ENCODE measurements at places on chromosomes 4 and X.

GRCh38 chrX:123859409-123859845, 426 bp upstream of the XIAP start:
- no peak for DNase-seq

- peak; percentile 38 for DNase-seq
Observed at GRCh38 chr4:89482251-89482650, 174.7 kb upstream of the GPRIN3 start.

DNA sequence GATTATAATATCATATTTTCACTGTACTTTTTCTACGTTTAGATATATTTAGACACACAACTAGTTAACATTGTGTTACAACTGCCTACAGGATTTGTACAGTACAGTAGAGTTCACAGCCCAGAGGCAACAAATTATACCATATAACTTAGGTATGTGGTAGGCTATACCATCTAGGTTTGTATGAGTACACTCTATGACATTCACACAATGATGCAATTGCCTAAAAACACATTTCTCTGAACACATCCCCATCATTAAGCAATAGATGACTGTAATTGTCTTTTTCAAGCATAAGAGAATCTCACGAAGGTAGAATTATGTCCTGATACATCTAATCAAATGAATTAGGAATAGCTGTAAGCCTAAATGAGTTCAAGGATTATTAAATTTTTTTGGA, 12.3 kb upstream of the TIGD2 start:
- DNase-seq = no peak

- no peak for DNase-seq
Observed at GRCh38 chrX:72100824-72101351, 30.8 kb downstream of the RTL5 start.

GRCh38 chr4:147863808-147864472, 132.1 kb downstream of the ARHGAP10 start:
- no peak for DNase-seq

GRCh38 chrX:110276778-110277177, 41.1 kb downstream of the AMMECR1 start:
- no peak for DNase-seq

- peak; percentile 21 for DNase-seq
Observed at GRCh38 chrX:39337451-39337850, 536.2 kb downstream of the MID1IP1 start.

DNA sequence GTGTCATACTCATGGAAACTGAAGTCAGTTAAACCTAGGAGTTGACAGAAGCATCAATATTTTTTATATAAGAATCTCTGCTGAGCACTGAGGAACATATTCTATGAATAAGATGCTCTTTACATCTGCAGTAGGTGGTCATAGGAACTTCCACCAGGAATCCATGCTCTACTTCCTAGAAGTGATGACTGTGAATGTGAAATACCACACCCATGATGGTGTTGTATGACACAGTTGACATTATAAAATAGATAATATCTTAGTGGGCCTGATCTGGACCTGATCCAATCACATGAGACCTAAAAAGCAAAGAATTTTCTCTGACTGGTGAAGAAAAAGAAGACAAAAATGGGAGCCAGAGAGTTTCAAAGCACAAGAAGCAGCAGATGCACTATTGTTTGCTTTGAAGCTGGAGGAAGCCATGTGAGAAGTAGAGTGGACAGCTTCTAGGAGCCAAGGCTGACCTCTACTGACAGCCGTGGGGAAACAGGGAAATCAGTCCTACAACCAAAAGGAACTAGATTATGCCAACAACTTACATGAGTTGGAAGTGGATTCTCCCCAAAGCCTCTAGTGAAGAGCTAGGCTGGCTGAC, 68.6 kb upstream of the HS3ST1 start:
- DNase-seq = peak; percentile 32

- no peak for DNase-seq
Observed at GRCh38 chr4:184805462-184806228, 20.1 kb downstream of the ACSL1 start.

DNA sequence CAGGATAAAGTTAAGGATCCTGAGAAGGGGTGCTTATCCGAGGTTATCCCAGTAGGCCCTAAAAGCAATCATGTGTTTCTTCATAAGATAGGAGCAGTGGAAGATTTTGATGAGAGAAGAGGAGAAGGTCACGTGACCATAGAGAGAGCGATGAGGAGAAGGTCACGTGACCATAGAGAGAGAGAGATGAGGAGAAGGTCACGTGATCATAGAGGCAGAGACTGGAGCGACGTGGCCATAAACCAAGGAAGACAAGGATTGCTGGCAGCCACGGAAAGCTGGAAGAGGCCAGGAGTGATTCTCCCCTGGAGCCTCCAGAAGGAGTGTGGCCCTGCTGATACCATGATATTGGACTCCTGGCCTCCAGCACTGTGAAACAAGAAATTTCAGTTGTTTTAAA, 38.4 kb upstream of the ZNF518B start:
- DNase-seq = no peak

- no peak for DNase-seq
Observed at GRCh38 chr4:153137159-153137558, 67.1 kb upstream of the TRIM2 start.

GRCh38 chr4:15964159-15964558, 1.2 kb upstream of the FGFBP2 start:
- DNase-seq = no peak

DNA sequence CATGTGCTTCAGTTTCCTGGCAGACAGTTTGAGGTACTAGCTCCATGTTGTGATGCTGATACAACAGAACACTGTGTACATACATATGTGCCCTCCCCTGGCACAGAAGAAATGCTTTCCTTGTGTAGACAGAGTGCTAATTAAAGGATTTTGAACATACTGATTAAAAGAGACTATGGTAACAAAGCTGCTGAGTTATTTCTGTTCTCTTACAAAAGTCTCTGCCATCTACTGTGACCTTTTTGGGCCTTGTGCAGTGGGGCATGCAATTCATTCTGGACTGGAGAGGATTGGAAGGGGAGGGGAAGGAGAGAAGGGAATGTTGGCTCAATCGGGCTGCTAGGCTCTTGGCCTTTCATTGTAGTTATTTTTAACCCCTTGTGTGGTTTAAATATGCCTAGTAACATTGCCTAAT, 6.0 kb downstream of the PDLIM5 start:
- no peak for DNase-seq

DNA sequence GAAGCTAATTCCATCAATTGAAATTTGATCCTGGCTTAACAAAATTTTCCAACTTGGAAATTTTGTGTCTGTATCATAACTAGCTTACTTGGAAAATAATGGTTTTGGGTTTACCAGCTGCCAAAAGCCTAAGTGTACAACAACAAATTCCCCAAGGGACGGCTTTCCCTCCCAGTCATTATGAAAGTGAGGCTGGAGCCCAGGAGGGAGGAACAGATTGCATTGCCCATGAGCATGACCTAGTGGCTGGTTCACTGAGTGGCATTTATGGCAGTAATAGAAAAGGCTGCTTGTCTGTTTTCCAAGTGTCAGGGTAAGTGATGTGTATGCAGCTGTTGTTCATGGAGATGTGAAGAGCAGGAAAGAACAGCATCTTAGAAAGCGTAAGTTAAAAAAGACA, 70.8 kb upstream of the HHIP start:
- no peak for DNase-seq

DNA sequence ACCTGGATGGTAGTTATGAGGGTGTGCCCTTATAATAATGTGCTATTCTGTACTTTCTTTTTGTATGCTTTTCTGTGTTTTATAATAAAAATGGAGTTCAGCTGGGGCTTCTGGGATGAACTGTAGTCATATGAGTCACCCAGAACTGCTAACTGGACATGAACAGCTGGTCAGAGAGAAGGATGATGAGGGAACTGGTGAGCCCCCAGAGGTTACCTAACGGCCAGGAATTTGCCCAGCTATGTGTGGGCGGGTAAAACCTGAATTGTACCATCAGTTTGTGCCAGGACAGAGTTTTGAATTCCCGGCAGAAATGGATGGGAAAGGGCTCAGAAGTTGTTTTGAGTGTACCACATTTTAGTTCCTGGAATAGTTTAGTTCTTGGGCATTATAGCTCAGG, 138.0 kb upstream of the USP9X start:
- no peak for DNase-seq

- DNase-seq = no peak
Observed at GRCh38 chr4:166293556-166293955, 420.5 kb downstream of the TLL1 start.

- no peak for DNase-seq
Observed at GRCh38 chr4:53019485-53020382, 157.6 kb downstream of the RASL11B start.

DNA sequence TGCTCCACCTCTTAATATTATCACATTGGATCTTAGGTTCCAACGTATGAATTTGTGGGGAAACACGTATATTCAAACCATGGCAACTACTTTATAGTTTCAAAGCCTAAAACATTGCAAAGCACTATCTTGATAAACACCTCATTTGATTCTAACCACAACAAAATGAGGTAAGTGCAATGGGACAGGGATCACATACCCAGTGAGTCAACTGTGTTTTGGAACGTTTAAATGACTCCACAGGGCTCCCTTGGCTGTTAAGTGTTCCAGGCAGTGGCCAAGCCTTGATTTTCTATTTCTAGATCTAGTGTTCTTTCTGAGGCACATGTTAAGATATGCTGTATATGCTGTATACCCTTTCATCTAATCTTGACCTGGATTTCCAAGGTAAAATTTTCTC, 54.5 kb upstream of the C1QTNF7 start:
- no peak for DNase-seq

GRCh38 chr4:102734591-102735385, 26.0 kb downstream of the MANBA start:
- peak; percentile 11 for DNase-seq

GRCh38 chr4:31908261-31908660, 1188.1 kb downstream of the PCDH7 start:
- no peak for DNase-seq

- DNase-seq = no peak
Observed at GRCh38 chr4:108590776-108591175, 29.6 kb upstream of the RPL34 start.

DNA sequence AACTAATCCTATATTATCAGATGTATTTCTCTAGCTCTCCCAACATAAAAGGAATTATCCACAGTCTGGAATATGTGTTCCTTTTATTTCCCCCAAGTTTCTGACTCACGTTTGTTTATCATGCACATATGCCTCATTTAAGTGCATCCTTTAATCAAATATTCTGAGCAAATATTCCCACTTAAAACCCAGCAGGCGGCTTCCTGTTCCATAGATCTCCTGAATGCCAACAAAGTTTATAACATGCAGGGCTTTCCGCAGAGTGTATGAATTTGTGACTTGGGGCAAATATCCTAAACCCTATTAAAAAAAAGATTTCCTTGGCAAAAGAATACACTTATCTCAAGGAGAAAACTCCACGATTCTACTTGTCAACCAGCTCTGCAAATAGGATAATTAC, 16.9 kb downstream of the GLRA2 start:
- DNase-seq = peak; percentile 61

DNA sequence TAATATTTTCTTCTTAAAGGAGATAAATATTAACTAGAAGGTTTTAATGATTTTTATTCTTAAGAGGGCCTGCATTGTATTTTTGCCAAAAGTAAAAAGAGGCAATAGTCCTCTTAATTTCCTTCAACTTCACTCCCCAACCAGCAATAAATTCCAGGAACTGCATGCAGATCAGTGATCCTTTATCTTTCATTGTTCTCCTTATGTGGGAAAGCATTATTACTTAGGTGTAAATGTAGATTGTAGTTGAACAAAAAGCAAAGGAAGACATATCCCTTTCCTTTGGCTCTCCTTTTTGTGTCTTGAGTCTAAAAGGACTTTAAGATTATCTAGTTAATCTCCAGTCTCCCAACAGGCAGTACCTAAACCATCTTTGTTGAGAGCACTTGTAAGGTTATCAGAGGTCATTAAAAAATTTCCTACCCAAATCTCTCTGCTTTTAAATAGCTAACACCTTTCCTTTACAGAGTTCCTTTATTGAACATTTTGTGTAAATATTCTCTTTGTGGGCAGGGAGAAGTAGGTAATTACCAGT, 55.3 kb downstream of the RAPGEF2 start:
- DNase-seq = peak; percentile 23

DNA sequence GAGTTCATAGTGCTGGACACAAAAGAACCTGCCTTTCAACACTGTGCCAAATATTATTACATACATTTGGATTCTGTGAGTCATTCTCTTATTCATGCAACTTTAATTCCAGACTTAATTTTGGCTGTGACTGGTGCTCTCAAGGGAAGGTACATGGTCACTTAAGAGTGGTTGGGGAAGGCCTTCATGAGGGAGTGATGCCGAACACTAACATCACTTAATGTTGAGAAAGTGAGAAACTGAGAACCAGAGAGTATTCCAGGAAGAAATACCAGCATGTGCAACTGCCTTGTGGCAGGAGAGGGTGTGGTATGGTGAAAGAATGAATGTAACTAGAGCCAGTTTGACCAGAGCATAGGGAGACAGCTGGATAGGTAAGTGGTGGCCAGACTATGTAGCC, 41.5 kb upstream of the FHDC1 start:
- DNase-seq = no peak

DNA sequence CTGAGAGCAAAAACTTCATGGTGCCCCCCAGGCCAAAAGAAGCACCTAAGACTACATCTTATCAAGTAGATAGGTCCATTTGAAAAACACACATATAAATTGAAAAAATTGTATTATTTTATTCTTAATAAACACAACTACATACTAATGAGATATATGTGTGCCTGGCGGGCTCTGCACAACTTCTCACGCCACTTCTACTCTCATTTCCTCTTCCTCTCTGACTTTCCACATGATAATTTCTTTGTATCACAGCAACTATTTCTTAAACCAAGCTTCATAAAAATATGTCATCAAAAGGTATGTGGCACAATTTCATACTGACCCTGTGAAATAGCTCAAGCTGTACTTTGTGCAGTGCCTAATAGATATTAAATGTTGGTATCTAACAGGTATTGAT, 10.7 kb upstream of the NPY2R start:
- DNase-seq = no peak

- DNase-seq = no peak
Observed at GRCh38 chr4:2795893-2796848, 3.3 kb downstream of the SH3BP2 start.

DNA sequence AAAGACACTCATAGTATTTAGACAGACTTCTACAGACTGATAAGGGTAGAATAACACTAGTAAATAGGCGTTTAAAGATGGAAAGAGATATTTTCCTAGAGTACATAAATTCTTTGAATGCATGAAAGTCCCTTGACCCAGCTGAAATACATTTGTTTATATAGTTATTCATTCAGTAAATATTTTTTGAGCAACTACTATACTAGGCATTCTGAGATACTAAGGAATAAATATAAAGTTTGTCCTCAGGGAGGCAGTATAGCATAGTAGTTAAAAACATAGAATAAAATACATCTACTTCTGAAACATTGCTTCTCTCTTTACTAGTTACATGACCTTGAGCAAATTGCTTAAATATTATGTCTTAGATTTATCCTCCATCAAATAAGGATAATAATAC, 27.4 kb downstream of the HMGN5 start:
- no peak for DNase-seq

GRCh38 chrX:21427086-21427485, 52.9 kb downstream of the CNKSR2 start:
- DNase-seq = no peak

Data from NCI-H146 (cell line).